CD4-positive, alpha-beta T cell treated with Interleukin-4 for 4 hours (primary cell): ENCODE measurements at places on chromosomes 2 and 18.
A peak's percentile ranks its signal among the peaks of the same experiment; 100 is the strongest.

GRCh38 chr2:177906041-177906718 is 166.4 kb downstream of the PDE11A start:
- DNase-seq, result peak; percentile 44

DNA sequence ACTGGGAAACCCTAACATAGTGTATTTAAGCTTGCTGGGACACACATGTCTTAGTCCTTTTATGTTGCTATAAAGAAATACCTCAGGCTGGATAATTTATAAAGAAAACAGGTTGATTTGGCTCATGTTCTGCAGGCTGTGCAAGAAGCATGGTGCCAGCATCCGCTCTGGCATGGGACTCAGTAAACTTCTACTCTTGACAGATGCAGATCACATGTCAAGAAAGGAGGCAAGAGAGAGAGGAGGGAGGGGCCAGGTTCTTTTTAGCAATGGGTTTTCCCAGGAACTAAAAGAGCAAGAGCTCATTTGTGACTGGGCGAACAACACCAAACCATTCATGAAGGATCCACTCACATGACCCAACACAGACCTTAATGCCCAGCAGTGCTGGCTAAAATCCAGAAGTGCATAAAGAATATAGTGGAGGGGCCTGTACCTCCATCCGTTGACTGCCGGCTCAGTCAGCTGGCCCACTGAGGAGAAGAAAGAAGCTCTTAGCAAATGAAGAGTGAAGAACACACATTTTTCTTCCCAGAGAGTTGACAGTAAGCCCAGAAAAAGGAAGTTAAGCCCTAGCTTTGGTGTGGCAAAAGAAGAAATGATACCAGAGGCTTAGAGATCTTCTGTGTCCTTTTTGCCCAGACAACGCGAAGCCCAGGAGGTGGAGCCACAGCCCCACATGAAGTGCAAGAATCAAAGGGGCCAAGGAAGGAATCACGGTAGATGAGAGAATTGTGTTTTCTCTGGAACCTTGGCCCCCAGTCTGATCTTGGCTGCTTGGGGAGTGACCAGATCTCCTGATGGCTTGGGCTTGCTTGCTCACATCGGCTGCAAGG is 183.5 kb upstream of the FAM98A start:
- DNase-seq, result no peak

- DNase-seq, result no peak
These were observed 201.3 kb downstream of the GCA start for GRCh38 chr2:162545254-162545653.

GRCh38 chr2:146523196-146523595 is 1321.6 kb upstream of the ACVR2A start:
- no peak for DNase-seq

DNA sequence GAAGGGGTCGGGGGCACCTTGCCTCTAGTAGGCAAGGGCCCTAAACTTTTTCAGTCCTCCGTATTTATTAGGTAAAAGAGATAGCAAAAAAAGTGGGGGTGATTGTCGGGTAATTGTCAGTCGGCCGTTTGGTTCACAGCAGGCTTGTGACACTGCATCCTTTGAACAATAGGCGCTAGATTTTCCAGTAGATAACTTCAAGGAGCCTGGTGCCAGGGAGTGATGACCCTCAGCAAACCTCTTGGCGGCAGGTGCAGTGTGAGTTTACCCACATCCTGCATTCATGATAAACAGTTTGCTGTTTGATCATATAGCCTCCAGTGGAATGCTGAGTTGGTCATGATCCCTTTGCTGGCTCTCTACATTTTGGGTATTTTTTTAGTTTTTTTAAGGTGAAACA is 22.9 kb downstream of the SERPINB8 start:
- no peak for DNase-seq

DNA sequence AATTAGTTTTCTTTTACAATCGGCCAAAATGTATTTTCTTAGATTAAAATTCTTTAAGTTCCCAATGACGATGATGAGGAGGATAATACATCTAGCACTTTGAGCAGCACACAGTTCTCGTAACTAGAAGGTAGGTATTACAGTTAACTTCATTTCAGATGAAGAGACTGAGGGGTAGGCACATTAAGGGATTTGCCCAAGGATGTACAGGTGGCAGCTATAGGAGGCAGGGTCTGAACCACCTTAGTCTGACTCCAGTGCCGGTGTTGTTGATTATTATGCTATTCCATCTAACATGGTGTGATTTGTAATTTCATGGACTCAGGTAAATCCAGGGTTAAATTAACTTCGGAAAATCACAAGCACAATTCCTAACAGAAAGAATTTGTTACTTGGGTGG is 1.1 kb downstream of the CD28 start:
- DNase-seq, result peak; percentile 45

GRCh38 chr18:69330385-69331005 is 70.2 kb upstream of the DOK6 start:
- no peak for DNase-seq

GRCh38 chr2:195579776-195580555 is 77.1 kb upstream of the SLC39A10 start:
- DNase-seq, result no peak

DNA sequence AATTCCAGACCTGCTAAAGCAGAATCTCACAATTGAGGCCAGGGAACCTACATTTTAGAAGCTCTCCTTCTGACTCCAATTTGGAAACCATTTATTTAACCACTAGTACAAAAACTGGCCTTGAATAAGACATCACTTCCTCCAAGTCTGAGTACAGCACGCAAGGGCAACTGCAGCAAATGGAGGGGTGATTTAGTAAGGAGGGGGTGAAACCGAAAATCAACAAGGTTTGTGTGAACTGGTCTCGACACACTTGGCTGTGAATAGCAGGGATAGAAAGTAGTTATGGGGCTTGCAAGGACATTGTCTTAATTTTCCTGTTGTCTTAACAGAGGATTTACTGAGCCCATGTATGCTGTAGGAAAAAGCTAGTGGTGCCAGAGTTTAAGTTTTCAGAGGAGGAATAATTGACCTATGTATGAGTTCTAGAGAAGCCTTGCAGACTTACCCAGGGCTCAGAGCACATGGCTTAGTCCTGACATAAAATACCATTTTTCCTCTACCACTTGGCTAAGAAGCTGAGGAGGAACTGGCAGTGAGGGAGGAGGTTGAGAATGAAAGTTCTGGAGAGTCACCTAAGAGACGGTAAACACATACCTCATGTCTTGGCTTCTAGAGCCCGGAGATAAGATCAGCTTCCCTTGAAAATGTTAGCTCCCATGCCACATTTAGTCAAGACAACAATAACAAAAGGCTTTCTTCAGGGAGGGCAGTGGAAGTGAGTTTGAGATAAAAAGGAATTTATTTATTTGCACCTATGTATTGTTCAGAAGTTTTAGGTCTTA is 114.8 kb downstream of the SMAD2 start:
- no peak for DNase-seq

GRCh38 chr2:240822280-240822847 is 2.3 kb upstream of the KIF1A start:
- DNase-seq, result no peak

GRCh38 chr18:3626929-3627458 is 177.0 kb downstream of the TGIF1 start:
- DNase-seq, result no peak

DNA sequence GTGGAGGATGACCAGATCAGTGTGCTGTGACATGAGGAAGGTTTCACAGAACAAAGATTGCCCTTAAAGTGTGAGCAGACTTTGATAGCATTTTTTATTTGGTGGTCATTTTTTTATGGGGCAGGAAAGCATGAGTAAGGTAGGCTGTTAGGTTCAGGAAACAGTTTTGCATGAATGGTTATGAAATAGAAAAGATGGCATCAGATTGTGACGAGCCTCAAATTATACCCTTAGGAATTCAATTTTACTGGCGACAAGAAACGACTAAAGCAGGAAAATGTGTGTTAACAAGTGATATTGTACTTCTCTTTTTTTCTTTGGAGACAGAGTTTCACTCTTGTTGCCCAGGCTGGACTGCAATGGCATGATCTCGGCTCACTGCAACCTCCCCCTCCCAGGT is 44.7 kb downstream of the PIK3C3 start:
- DNase-seq, result no peak

GRCh38 chr2:46042207-46042637 is 255.0 kb upstream of the EPAS1 start:
- no peak for DNase-seq

- DNase-seq, result no peak
These were observed 15.3 kb downstream of the LAPTM4A start for GRCh38 chr2:20035955-20036666.

DNA sequence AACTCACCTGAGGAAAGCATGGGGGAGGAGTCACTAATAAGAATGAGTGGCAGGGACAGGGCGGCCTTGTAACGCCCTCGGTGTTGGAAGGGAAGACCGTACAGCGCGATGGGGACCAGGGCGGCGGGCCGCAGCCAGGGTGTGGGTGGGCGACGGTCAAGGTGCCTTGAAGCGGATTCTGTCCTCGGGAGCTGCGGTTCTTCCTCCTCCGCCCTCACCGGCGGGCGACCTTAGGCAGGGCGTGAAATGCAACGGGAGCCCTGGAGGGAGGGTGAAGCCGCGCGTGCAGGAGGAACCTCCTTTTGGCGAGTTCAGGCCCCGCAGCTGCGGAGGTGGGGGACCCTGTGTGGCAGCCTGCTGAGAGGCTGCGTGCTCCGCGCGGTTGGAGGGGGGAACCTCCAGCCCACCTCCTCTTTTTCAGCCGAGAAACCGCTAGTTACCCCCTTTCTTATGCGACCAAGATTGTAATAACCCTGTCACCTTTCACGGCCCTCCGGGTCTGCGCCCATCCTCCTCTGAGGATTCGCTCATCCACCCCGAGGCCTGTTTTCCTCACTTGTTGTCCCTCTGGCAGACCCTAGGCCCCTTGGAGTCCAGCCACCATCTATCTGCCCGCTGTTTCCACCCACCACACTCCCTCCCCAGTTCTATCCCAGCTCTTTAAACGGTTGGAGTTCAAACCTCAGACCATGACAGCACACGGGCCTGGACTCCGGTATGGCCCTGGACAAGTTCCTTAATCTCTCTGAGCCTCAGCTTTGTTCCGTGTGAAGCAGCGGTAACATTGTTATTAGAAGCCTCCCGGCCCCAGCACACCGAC is 823 bp upstream of the RNU2-63P start:
- DNase-seq, result peak; percentile 60

- DNase-seq, result no peak
These were observed 346.1 kb downstream of the RND3 start for GRCh38 chr2:150141226-150142001.
